NT2/D1 (cell line): ENCODE measurements at places on chromosomes 7 and 10.

GRCh38 chr7:131638641-131639430 is 82.4 kb upstream of the PODXL start:
- no peak for DNase-seq

DNA sequence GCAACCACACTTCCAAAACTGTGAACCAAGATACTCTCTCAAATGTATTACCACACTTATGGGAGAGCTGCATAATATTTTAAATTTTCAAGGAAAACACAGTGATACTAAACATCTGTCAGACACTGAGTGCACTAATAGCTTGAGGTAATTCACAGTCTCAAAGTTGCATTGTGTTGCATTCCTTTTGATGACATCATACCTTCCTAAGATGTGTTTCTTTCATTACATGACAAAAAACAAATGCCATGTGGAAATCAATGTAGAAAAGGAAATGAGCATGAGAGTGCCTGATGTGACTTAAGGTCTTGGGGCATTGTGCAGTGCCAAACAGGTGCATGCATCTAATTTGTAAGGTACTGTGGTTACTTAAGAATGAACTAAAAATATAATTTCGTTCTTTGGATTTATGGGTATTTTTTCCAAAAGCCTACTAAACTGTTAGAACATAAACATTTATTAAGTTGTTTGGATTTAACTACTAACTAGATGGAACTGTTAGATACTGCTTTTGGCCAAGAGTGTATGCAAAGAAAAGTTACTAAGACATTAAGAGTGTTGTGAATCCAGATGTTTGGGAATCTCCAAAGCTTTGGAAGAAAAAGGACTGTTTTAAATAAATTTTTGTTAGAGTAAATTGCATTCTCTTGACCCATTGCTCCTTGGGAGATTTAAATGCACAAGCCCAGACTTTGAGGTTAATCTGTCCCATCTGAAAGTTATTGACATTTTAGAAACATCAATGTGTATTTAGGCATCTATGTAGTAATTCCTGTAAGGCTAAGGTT is 496.2 kb upstream of the SEMA3D start:
- no peak for DNase-seq

- no peak for DNase-seq
Measured at GRCh38 chr10:73003822-73004221, 49.2 kb upstream of the PLA2G12B start.

GRCh38 chr7:31101544-31101943 is 49.4 kb downstream of the ADCYAP1R1 start:
- no peak for DNase-seq

GRCh38 chr7:45691155-45691656 is 117.0 kb downstream of the ADCY1 start:
- DNase-seq: no peak

GRCh38 chr10:77386838-77387237 is 250.8 kb downstream of the KCNMA1 start:
- no peak for DNase-seq

- no peak for DNase-seq
Measured at GRCh38 chr7:116408166-116408565, 91.4 kb upstream of the CAV2 start.

- DNase-seq: no peak
Measured at GRCh38 chr7:95427166-95427565, 7.7 kb downstream of the PON2 start.

DNA sequence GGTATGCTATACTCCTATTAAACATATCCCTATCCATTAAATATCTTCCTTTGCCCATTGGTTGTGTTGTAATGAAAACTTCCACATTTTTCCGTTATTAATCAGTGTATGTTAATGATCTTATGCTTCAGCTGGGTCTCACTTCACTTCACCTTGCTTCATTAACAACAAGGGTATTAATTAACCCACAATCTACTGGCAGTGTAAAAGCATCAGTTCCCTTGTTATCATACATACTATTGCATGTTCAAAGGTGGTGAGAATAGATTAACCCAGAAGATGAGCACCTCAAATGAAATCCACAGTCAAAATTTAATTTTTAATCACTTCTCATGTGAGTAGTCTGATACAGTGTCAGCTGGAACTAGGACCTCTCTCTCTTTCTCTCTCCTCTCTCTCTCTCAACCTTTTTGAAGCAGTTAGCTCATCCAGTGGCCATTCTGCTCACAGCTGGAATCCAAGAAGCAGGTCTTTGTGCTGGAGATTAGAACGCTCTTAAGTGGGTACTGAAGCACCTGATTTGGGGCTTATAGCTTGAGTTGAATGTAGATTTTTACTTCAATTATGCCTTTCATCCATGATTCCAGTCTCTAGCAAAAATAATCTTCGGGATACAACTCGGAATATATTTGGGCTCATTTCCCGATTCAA is 172.3 kb downstream of the RAPGEF5 start:
- peak; percentile 90 for DNase-seq

- DNase-seq: no peak
Measured at GRCh38 chr10:61047081-61047480, 103.1 kb upstream of the RHOBTB1 start.

GRCh38 chr10:69703766-69704630 is 74.0 kb downstream of the FAM241B start:
- no peak for DNase-seq

DNA sequence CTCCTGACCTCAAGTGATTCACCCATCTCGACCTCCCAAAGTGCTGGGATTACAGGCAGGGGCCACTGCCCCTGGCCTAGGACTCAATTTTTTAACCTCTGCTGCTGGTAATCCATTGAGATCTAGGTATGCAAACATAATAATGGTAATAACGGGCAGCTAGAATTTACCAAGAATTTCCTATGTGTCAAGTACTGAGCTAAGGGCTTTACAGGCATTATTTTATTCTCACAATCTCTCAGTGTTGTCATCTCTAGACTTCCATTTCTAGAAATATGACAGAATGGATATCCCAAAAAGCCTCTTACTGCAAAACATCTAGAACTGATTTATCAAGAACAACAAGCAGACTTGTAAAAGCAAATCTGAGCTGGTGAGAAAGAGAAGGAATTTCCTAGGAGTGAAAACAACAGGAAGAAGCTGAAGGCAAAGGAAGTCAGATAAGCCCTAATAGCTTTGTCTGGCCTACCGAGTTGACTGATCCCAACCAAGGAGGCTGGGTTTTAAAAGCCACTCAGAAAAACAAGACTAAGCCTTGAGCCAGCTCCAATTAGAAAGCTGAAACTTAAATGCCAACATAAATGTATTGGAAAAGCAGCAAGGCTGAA is 70.6 kb downstream of the CCDC71L start:
- DNase-seq: no peak

DNA sequence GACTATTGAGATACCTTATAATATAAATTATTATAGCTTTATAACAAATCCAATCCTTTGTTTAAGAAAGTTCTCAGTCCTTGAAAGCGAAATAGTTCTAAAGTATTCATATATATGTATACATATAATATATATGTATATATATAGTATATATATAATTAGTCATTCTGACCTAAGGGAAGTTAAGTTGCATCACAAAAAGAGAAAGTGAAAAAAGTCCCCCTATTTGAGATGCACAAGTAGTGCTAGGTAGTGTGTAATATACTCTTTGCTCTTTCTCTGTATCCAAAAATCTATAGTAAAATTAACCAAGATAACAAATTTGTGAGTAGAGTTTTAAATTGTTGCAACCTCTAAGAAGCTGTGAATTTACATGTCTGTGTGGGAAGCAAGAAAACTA is 13.3 kb upstream of the IFIT1B start:
- DNase-seq: no peak

GRCh38 chr7:73382934-73383503 is 50.6 kb upstream of the FZD9 start:
- no peak for DNase-seq

DNA sequence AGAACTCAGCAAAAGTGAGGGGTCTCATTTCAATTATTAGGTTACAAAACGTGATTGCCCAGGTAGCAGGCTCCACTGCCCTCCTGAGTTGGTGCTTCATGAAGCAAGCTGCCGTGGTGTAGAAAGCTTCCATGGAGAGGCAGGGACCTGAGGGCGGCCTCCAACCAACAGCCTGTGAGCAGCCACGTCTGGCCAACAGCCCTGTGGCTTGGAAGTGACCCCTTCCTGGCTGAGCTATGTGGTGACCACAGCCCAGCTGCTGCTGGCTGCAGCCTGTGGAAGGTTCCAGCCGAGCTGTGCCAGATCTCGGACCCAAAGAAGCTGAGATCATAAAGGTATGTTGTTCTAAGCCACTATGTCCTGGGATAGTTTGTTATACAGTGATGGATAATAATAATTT is 122.5 kb upstream of the KLF6 start:
- no peak for DNase-seq

DNA sequence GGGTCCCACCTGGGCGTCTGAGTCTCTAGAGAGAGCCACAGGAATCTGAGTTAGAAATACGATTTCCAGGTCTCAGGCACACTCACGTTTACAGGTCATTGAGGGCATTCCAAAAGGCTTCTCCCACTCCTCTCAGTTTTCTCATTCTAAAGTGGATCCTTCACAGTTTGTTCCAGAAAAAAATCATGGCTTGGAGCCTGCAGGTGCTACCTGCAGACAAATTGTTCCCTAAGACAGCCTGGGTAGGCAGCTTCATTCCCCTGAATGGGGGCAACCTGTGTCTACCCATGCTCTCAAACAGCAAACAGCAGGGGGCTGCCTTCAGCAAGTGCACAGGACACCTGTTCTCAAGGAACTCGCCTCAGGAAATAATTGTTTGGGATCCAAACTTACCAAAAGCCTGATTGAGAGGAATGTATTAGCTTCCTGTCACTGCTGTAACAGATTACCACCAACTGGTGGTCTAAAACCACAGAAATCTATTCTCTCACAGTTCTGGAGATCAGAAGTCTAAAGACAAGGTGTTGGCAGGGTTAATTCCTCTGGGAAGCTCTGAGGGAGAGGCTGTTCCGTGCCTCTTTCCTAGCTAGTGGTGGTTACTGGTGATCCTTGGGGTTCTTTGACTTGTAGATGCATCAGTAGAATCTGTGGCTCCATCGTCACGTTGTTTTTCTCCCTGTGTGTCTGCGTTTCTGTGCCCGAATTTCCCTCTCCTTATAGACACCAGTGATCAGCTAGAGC is 117.2 kb downstream of the RAB11FIP2 start:
- no peak for DNase-seq

DNA sequence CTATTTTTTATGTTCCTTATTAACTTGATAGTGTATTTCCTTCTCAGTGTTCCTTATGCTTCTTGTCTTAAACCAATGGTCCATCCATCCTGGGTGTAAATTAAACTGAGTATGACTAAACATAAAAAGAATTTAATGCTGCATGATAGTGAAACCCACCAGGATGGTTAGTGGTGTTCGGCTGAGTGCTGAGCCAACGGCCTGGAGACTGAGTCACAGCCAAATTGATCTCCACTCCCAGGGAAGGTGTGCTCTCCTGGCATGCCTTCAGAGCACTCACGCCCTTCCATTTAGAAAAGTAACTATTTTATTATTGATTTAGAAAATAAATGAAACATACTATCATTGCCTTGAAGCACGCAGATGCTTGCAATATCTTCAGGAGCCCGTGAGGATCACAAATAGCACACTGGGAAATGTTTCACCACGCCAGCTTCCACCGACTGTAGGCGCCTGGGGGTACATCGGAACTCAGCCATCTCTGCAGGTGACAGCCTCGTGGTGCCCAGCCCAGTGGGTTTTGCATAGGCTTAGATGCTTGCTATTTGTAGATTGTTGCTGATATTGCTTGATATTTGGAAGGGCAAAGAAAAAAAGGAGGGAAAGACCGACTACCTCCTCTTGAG is 40.0 kb upstream of the LOXL4 start:
- no peak for DNase-seq

GRCh38 chr7:105026750-105027149 is 12.7 kb downstream of the KMT2E start:
- DNase-seq: no peak

DNA sequence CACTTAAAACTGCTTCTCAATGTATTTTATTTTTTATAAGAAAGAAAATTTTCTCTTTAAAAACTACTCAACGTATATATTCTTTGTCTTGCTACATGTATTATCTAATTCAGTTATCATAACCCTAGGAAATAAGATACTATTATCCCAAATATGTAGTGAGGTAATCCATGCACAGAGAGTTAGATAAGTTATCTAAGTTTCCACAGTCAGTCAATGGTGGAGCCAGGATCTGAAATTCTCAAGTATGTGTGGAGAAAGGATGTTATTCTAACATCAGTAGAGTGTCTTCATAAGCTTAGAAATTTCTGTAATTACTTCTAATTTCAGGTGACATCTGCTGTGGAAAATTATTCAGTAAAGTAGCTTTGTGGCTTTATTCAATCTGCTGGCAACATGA is 239.9 kb downstream of the CSTF2T start:
- no peak for DNase-seq

DNA sequence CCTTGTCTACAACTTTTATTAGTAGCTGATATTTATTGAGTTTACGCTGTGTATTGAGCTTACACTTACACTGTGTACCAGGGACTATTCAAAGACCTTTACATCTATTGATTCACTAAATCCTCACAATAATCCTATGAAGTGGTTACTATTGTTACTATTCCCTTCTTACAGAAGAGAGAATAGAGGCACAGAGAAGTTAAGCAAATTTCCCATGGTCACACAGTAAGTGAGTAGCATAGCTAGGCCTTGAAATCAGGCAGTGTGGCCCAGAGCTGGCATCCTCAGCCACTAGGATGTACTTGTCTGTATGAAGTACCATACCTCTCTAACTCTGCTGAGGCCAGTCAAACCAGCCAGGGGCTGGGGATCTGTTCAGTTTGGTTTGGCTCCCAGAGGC is 7.6 kb downstream of the COL13A1 start:
- DNase-seq: no peak

DNA sequence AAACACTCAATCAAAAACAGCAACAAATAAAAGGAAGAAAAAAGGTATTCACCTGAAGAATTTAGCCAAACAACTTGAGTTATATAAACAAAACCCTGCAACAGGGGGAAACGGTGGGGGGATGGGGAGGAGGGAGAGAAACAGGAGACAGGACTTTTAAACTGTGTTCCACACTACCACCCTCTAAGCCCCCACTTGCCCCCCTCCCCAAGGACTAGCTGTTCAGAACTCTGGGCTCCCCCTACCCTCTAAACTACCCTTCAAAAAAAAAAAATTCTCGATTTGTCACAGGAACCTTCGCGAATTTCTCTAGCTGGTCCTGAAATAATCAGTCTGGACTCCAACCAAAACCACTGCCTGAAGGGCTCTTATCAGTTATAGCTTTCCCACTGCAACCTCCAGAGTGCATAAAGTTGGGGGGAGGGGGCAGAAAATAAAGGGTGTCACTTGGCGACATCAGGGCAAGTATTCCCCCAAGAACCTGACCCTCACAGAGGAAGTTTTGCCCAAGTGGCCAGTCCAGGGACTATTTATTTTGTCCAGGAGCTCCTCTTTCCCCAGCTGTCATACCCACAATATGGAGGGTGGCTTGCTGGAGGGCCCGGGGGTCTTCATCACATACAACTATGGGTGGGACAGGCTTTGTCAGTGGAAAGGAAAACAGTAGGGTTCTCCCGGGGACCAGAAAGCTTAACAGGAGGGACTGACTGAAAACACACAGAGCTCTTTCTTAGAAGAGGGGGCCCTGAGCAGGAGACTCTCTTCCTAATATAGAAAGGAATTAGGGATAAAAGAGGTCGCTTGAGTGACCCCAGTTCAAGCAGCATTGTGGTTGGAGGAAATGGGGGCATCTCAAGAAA is 1.3 kb downstream of the UBE2H start:
- DNase-seq: no peak

- no peak for DNase-seq
Measured at GRCh38 chr7:107959527-107959898, 43.4 kb downstream of the LAMB1 start.
